Stimulated activated CD4-positive, alpha-beta T cell treated with anti-CD3 and anti-CD28 coated beads, Interleukin-2, amount 100 ng/mL, for 48 hours (primary cell): ENCODE measurements at places on chromosomes 11 and 22.

DNA sequence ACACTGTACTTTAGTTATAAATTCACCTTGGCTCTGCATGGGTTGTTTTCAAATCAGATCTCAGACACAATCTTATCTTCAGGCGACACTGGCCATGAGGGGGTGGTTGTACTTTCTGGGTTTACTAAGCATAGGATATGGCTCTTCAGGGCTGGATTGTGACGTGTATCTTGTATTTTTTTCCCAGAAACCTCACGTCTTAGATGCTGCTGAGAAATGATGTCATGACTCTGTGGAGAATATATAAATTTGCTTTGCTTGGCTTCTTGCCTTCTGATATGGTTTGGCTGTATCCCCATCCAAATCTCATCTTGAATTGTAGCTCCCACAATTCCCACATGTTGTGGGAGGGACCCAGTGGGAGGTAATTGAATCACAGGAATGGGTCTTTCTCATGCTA, 82.8 kb upstream of the VSTM5 start:
- DNase-seq = no peak

DNA sequence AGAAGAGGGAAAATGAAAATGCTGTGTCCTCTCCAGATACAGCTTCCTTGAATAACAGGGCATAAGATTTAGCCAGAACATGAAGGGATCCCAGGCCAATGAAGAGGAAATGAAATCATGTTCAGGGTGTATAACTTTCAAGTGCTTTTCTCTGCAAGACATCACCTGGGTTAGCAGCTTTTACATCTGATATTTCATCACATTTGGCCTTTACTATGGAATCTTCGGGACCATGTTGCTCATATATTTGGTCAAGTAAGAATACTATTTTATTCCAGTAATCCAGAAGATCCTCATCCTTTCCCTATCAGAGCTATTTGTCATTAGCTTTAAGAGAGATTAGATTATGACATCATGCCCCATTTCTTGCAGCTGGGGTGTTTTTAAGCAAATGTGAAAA, 66.3 kb upstream of the OR5AK2 start:
- no peak for DNase-seq

DNA sequence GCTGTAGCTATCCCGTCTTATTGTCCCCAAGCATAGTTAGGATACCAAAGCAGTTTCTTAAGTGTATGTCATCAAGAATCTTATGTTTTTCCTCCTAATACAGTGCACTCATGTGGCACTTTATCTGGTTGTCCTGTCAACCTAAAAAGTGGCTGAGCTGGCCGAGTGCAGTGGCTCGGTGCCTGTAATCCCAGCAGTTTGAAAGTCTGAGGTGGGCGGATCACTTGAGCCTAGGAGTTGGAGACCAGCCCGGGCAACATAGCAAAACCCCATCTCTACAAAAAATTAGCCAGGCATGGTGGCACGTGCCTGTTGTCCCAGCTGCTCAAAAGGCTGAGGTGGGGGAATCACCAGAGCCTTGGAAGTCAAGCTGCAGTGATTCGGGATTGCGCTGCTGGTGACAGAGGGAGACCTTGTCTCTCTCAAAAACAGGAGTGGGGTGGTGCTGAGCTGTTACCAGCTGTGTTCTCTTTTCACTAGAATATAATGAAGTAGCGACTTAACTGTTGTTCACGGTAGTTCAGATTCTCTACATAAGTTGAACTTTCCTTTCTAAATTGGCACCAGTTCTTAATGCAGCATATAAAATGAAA, 48.1 kb downstream of the EP300 start:
- DNase-seq = no peak

DNA sequence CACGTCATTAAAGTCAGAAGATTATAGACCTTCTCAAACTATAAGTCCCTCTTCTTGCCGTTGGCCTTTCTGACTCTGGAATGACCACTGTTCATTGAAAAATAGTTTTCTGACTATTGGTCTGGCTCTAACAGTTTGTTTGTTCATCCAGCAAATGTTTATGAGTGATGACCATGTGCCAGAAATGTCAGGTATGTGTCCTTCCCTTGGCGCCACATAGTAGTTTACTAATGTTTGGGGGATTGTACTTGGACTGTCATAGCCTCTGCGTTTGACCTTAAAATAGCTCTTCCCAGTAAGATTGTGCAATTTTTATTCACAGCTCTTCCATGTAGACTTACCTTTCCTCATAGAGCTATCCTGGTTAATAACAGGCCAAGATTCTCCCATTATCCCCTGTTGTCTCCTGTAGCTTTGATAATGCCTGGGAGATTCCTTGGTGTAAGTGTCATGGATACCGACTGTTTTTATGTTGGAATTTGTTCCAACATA, 13.7 kb downstream of the MCAM start:
- DNase-seq = no peak

DNA sequence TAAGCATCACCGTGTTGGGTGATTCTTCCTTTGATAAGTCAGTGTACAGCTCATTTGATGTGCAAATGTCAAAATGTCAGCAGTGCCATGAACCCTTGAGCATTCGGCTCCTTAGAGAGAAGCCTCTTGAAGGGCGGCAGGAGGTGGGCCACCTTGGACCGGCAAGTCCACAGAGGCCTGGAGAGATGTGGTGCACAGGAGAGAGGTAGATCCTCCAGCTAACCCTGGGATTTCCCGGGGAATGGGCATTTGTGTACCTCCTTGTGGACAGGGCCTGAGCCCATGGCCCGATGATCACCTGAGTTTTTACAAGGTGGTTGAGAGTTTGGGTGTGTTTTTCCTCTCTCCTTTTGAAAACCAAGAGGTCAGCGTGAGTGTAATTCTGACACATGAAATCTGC, 133.2 kb upstream of the RCN1 start:
- DNase-seq = no peak

DNA sequence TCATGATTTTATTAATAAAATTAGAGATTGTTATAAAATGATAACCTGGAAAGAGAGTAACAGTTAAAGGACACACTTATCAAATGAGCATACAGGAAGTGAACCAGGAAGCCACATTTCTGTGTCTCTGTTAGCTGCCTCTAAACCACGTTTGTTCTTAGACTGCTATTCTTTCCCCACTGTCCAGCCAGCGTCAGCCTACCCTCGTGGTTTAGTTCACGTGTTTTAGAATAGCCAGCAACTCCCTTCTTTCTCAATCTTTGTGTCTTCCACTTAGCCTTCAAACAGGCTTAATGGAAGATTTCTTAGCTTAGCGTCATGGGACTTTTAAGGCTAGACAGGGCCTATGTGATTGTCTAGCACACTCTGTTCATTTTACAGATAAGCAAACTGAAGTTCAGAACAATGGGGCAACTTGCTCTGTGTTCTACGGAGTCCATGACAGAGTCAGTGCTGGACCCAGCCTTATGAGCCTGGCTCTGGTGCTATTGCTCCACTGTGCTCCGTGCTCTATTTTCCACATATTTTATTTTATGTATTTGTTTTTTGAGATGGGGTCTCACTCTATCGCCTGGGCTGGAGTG, 27.2 kb downstream of the GRAMD1B start:
- DNase-seq = no peak

GRCh38 chr11:113198972-113199661, 115.3 kb upstream of the TTC12 start:
- no peak for DNase-seq

DNA sequence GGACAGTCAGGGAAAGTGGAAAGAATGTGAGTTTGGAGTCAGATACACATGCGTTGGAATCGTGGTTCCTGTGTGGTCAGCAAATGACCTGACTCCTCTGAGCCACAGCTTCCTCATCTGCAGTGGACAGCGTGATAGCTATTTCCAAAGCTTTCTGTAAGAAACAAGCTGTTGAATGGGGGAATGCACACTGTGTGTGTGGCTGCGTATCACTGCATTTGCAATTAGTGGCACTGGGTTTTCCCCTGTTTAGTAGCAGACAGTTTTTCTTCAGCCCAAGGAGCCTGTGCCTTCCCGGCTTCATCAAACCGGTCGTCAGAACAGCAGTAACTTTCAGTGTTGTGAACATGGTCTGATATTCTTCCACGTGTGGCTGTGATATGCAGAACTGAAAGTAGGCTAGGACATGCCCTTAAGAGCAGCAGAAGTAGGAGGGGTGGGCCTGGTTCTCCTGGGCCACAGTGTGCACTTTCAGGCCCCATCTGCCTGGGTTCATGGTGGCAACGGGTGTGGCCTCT, 121.5 kb downstream of the RRAS2 start:
- no peak for DNase-seq

GRCh38 chr11:64327993-64328392, 10.1 kb downstream of the PRDX5 start:
- DNase-seq = no peak

- DNase-seq = no peak
These were observed 96.9 kb downstream of the CCDC34 start for GRCh38 chr11:27266125-27266524.

DNA sequence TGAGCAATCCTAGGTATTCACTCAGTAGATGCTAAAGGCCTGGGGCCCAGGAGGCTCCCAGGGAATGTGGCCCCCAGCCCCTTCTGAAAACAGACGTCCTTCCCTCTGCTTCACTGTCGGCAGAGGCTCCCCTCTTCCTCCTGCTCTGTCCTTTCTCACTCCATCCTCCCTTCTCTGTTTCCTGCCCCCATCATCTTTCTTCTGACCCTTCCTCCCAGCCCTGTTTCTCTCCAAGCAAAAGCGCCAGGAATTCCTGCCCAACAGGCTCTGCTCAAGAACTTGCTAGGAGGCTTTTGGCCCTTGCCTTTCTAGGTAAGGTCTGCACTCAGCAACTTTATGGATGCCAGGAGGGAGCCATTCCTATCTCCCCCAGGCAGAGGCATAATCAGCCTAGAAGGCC, 300.5 kb downstream of the NTM start:
- no peak for DNase-seq

- peak; percentile 64 for DNase-seq
These were observed 8.6 kb upstream of the CD82 start for GRCh38 chr11:44556735-44557409.

DNA sequence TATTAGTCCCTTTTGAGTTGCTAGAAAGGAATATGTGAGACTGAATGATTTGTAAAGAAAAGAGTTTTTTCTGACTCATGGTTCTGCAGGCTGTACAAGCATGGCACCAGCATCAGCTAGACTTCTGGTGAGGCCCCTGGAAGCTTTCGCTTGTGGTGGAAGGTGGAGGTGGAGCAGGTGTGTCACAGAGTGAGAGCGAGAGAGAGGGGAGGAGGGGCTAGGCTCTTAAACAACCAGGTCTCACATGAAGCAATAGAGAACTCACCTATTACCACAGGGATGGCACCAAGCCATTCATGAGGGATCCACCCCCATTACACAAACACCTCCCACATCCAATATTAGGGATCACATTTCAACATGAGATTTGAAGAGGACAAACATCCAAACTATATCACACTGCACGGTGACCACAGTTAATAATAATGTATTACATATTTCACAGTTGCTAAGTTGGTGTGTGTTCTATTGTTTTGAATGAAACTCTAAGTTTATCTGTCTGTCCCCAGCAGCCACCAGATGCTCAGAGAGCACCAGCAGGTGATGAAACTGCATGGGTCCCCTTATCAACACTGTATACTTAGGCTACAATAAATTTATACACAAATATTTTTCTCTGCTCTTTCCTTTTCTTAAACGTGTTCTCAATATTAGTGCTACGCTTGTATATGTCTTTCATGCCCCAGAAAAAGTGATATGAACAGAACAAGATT, 14.1 kb downstream of the ZFP91 start:
- peak; percentile 37 for DNase-seq

DNA sequence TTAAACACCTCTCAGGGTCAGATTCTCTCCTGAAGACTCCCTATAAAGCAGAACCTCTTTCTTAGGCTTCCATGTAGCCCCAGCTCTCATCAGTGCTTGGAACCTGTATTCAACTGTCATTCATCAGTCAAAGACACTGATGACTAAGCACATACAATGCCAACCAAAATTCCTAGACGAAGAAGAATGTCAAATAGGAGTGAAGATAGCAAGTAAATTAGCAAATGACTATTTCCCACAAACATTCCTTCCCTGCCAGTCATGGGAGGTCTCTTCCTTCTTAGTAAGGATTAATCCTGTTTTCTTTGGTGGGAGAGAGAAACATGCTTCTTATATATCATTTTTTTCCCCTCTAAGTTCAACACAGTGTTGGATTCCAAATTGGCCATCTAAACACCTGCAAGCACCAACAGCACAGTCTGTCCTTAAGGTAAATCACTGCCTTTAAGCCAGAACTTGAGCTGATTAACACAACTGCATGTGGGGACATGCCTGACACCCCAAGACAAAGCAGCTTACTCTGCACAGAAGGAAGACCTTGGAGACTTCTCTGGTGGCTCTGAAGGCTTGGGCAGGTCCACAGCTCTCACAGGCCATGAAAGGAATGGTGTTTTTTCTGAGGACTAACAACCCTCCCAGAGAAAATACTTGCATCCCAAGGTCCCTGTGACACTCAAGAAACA, 47.5 kb upstream of the ME3 start:
- DNase-seq = no peak

GRCh38 chr22:24590596-24591173, 2.2 kb downstream of the LRRC75B start:
- DNase-seq = no peak

DNA sequence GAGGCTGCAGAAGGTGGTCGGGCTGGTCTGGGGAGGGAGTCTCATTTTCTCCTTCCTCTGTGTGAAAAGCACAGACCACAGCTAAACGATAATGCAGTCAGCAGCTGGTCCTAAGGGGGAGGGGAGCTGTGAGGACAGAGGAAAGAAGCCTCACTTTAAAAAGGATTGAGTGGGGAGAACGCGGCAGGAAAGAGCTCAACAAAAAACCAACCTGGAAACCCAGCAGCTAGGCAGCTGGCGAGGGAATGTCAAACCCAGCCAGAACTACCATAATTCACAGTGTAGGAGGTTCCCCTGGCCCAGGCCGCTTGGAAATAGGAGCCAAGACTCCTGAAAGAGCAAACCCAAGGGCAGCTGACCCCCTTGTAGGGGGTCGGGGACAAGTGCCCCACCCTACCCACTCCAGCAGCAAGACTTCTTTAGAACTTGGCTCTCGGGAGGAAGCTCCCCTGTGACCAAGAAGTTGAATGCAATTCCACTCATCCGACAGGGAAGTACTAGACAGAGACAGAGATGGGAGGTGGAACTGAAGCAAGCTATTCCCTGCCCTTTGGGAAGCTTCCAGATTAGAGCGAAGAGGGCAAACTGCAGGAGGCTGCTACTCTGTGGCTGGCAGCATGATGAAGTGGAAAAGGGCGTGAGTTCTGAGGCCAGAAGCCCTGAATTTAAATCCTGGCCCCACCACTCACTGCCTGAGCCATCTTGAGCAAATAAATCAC, 16.5 kb upstream of the DGKZ start:
- no peak for DNase-seq

- DNase-seq = no peak
These were observed 7.6 kb downstream of the IGSF9B start for GRCh38 chr11:133949129-133949528.

DNA sequence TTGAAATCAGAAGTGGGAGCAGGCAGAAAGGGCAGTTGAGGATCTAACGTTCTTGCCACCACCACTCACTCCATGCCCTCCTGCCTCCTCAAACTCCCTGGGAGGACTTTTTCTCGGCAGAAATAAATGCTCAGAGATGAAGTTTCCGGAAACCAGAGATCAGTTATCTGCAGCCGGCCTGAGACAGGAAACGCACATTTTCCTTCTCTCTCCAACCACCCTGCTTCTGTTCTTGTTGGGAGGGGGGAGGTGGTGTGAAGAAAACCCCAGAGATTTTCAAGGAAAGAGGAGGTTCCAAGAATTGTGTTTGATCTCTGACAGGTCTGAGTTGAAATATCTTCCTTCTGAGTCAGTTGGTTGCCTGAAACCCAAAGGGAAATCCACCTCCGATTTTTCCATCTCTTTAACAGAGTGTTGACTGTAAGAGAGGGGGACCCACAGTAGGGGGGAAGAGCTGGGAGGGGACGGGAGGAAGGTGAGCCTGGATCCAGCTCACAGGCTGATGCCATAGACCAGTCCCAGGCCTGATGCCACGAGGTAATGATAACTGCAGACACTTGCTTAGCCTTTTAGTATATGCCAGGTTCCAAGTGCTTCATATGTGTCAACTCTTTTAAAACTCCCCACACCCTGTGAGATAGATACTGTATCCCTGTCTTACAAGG, 100.8 kb downstream of the TRAF6 start:
- no peak for DNase-seq
